Large intestine (tissue), 12 donors: ENCODE measurements at places on chromosomes 11 and 22. TPM values are rescaled to one million over a fixed set of nuclear protein-coding genes. Genes with fewer than 3 reads are reported as not detected.

- DNase-seq, result no peak
These were observed 58.4 kb downstream of the EFCAB6 start for GRCh38 chr22:43753688-43754087.

DNA sequence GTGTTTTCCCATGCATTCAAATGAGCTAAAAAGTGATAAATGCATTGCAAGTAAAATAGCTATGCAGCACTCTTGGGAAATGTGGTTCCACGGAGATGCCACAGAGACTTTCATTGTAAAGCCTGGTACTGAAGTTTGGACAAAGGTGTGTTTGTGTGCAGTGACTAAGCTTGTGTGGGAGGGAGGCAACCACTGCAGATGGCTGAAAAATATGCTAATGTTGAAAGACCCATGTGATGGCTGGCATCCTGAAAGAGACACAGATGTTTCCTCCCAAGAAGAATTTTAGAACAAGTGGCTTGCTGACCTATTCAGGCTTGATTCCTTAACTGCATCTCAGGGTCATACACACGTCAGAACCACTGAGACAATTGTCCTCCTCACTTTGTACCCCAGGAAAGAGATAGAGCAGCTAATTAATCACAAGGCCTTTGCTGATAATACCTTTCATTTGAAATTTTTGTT is 73.8 kb downstream of the FAM76B start:
- DNase-seq, result no peak

Gene JHY
- 7.5 TPM for polyA plus RNA-seq

Gene OR2AG2
- polyA plus RNA-seq, result 0.06 TPM

GRCh38 chr11:8315954-8316353 is 52.3 kb upstream of the LMO1 start:
- DNase-seq, result no peak

Gene GGTLC3
- polyA plus RNA-seq, result 0.34 TPM

- no peak for DNase-seq
These were observed 45.8 kb downstream of the IGLL1 start for GRCh38 chr22:23534201-23534850.

Gene KRTAP5-1
- 3.0 TPM for polyA plus RNA-seq
